Left ventricle myocardium inferior (tissue), 1 donor: ENCODE measurements at places on chromosomes 1 and 21.

GRCh38 chr1:114011796-114012195 is 32.5 kb downstream of the OLFML3 start:
- DNase-seq: no peak

DNA sequence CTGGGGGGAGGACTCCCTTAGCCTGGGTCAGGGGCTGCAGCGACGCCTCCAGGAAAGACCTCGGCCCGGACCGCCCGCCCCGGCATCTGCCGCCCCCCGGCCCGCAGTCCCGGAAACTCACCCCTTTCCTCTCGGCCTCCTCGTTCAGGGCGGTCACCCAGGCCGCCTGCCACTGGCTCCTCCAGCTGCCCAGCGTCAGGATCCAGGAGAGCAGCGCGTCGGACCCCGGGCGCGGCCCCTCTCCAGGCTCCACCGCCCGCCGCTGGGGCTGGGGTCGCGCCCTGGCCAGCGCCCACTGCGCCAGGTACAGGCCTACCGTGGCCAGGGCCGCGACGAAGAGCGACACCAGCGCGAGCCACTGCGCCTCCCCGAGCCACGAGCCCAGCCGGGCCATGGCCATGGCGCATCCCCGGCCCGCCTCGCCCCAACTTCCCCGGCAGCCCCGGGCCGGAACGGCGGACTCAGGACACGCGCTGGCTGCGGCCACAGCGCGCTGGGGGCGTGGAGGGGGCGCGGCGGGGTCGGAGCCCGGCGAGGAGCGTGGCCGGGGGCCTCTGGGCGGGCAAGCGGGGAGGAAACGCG is 478 bp downstream of the C2CD2 start:
- DNase-seq: peak; percentile 36

- DNase-seq: no peak
Measured at GRCh38 chr1:44174630-44175029, 33.2 kb upstream of the KLF18 start.

GRCh38 chr1:167496797-167497619 is 21.3 kb downstream of the CD247 start:
- DNase-seq: no peak

DNA sequence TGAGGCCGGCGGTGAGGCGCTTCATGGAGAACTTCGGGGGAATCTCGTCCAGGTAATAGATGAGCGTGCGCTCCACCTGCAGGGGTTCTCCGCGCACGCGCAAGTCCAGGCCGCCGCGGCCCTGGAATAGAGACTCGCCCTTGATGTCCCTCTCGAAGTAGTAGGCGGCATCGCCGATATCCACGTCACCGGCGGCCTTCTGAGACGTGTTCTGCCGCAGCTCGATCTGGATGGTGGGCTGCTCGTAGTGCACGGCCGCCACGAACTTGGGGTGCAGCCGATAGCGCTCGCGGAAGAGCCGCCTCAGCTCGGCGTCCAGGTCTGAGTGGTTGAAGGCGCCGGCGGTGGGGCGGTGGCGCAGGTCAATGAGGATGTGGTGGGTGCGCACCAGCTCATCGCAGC is 726 bp downstream of the TACSTD2 start:
- DNase-seq: no peak

GRCh38 chr21:45618287-45618686 is 25.2 kb upstream of the PCBP3 start:
- DNase-seq: no peak

- no peak for DNase-seq
Measured at GRCh38 chr1:33805988-33806387, 57.9 kb upstream of the HMGB4 start.

GRCh38 chr1:47712596-47713299 is 274.9 kb downstream of the FOXD2 start:
- DNase-seq: no peak

DNA sequence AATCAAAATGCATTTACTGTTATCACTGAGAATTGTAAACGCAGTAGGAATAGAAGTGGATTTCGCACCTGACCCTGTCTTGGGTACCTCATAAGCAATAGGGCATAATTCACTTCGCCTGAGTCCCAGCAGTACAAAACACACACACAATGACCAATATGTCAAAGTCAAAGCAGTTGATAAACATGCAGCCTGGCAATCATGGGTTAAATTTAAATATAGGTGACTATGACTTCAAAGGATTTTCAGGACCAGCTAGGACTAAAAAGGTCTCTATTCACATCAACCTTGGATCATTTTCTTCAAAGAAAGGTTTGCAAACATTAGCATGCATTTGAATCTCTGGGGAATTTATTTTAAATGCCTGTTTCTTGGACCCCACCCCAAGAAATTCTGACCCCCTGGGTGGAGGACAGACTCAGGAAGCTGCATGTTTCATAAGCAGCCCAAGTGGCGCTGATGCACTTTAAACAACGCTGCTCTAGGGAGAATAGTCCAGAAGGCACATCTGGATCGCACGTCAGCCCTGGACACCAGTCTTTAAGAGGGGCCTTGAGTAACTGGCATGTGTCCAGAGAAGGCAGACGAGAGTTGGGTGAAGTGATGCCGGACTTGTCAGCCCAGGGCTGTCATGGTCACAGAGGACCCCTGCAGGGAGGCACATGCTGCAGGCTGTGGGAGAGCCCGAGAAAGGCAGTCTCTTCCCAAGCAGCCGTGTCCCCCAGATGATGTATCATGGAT is 55.7 kb upstream of the EFHD2 start:
- DNase-seq: no peak

GRCh38 chr1:65948609-65949229 is 156.0 kb downstream of the PDE4B start:
- DNase-seq: no peak

DNA sequence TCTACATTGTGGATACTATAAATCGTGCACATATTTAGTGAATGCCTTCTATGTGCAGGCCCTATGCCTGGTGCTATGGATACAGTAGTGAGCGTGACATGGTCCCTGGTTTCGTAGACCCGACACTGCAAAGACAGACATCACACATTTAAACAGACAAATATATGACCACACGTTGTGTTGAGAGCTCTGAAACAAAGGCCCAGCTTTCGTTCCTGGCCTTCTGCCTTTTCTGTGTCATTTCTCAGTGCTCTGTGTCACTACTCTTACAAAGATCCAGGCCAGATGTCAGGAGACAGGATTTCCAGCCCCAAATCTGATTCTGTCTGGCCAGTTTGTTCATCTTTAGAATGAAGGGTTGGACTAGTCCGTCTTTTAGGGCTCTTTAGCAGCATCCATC is 19.3 kb upstream of the TRABD2B start:
- no peak for DNase-seq

- no peak for DNase-seq
Measured at GRCh38 chr1:167673265-167673664, 43.2 kb downstream of the RCSD1 start.

GRCh38 chr1:67226688-67227087 is 60.4 kb downstream of the IL23R start:
- no peak for DNase-seq

DNA sequence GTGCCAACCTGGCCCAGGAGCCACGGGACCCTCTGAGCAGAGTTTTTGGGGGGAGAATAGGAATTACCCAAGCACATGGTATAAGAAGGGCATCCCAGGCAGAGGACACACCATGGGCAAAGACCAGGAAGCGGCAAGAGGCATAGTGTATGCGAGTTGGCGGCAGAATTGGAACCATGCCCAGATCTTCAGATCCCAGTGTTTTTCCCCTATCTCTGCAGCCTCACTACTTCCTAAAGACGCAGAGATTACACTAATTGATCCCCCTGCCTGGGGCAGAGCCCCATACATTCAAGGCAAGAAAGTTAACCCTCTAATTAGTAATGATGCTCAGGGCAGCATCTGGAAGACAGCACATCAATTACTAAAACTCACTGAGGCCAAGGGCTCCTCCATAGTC is 48.2 kb downstream of the SYT2 start:
- no peak for DNase-seq

DNA sequence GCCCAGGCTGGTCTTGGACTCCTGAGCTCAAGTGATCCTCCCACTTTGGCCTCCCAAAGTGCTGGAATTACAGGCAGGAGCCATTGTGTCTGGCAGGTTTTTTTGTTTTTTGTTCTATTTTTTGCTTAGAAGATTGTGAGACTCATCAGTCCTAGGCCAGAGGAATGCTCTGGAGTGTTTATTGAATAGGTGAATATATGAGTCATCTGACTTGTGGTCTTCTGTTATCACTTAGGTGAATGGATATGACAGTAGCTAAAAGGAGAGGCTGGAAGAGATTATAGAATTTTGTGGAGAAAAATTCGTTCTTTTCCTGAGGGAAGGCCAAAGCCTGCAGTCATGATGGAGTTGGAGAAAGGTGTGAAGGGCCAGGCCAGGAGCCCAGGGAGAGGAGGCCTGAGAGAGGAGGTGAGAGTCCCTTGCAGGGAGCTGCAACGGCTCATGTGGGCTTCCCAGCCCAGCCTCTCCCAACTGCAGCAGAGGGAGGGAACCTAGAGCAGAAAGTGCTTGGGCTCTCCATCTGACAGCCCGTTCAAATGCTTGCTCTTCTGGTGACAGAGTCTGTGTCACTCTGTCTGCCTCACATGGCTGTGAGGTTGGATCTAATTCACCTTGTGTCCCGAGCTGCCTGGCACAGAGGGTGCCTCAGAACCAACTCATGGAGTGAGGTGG is 31.6 kb upstream of the ACOT11 start:
- no peak for DNase-seq

DNA sequence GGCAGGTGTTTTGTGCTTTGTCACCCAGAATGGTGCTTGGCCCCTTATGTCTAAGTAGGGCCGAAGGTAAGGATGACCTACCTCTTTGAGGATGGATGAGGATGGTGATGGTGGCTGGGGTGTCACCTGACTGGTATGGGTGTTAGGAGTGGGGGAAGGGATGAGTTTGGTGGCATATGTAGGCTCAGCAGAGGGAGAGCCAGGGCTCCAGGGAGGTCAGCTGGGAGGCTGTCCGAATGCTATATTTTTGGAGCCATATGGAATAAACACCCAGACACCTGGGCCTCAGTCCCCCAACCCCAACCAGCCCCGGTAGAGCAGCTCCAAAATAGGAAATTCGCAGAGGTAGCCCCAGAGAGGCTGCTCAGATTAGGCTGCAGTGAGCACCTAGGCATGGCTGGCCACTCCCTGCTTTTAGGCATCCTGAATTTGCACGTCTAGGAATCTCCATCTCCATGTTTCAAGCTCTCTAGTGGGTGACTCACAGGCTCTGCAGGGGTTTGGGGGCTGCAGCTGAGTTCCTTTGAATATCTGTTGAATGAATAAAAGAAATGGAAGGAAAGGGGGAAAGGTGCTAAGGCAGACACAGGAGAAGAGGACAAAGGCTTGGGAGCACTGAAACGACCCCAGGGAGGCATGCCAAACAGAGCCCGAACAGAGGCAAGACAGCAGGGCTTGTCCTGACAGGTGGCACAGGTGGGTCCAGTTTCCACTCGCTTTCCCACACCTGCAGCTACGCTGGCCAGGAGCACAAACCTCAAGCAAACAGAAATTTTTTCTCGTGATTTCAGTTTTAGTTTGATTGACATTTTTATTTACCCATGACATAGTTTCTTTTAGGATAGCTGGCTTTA is 135.3 kb upstream of the EDN2 start:
- DNase-seq: no peak

GRCh38 chr1:53979712-53980450 is 33.7 kb downstream of the LRRC42 start:
- DNase-seq: no peak

GRCh38 chr1:45326627-45327623 is at the start of gene HPDL:
Gene HPDL, plus strand, starts transcription at chr1:45326895. Its CDS starts 254 bp downstream, at chr1:45327149.
- peak; percentile 63 for DNase-seq

- DNase-seq: no peak
Measured at GRCh38 chr1:243447347-243447746, 191.5 kb downstream of the SDCCAG8 start.

DNA sequence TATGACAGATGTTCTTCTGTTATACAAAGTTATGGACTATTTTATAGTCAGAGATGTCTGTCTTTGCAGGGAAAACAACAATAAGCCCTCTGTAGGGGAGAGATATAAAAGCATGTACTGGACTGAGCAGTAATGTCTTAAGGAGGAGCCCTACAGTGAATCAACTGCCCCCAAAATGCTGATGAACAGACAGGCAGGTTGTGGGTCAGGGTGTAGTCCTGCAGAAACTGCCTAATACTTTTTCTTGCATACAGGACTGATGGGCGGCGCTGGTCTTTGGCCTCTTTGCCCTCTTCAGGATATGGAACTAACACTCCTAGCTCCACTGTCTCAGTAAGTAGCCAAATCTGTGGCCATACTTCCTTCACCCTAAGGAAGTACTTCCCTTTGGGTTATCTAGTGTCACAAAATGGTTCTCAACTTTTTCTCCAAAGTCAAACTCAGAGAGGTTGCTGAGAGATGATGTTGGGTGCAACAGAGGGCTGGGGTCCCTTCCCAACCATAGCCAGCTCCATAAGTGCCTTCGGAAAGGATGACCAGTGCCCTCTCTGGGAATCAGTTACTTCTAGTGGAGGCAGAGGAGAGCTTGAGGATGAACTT is 129.8 kb downstream of the PIK3R3 start:
- no peak for DNase-seq

DNA sequence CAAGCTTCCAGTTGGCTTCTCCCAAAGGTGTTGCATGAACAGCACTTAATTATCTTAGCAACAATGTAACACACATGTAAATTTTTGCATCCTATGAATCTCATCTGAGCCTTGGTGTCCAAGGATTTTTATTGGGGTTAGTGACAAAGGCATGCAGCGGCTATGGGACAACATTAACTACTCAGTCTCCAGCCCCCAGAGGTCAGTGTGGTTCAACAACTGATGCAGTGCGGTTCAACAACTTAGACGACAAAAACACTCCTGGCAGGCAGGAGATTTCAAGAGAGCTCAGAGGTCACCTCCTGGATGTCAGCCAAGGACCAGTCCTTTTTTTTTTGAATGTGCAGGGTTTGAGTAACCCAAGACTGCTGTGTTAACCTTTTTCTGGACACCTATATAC is 77.5 kb upstream of the HMCN1 start:
- DNase-seq: no peak

DNA sequence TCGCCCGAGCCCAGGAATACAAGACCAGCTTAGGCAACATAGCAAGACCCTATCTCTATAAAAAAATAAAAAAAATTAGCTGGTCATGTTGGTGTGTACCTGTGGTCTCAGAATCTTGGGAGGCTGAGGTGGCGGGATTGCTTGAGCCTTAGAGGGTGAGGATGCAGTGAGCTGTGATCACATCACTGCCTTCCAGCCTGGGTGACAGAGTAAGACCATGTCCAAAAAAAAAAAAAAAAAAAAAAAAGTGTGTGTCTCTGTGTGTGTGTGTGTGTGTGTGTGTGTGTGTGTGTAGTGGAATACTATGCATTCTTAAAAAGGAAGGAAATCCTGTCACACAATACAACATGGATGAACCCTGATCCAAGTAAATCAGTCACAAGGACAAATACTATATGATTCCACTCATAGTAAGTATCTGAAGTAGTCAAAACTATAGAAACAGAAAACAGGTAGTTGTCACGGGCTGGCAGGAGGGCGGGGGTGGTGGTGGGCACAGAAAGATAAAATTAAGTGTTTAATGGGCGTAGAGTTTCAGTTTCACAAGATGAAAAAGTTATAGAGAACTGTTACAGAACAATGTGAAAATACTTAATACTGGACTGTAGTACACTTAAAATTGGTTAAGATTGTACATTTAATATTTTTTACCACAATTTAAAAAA is 47.8 kb downstream of the SELENOF start:
- DNase-seq: no peak
